ENCODE measurements at places on chromosomes 3 and 15. TPM values are rescaled to one million over a fixed set of nuclear protein-coding genes. Genes with fewer than 3 reads are reported as not detected.

Gene CSPG4
- 17.5 TPM for total RNA-seq

Gene PDCD6IP
- 205 TPM for total RNA-seq

Gene LTF
- total RNA-seq, result not detected

Gene DUOXA2
- total RNA-seq, result not detected

Gene STXBP5L
- 0.05 TPM for total RNA-seq

Gene SLC9C1
- total RNA-seq, result not detected

Measured in Panc1 (cell line).